Suppressor macrophage treated with lipopolysaccharide for 4 hours (primary cell): ENCODE measurements at places on chromosomes 2 and 18.

- no peak for DNase-seq
These were observed 1804.9 kb upstream of the LRRTM1 start for GRCh38 chr2:82109418-82109817.

- no peak for DNase-seq
These were observed 31.3 kb downstream of the EXOC6B start for GRCh38 chr2:72794572-72794971.

DNA sequence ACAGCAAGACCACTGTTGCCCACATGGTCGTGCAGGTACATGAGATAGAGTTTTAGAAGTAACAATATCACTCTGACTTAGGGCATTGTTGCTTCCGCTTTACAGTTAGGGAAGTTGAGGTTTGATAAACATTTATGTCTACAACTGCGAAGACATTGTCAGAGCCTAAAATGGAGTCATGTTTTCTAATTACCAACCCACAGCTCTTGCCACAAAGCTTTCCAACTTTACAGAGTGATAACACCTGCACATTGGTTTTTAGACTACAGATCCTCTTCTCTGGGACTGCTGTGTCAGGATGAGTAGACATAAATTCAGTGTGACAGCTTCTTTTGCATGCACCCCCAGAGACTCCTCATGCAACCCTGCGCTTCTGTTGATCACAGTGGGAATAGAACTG is 119.0 kb downstream of the FEZ2 start:
- DNase-seq, result no peak

GRCh38 chr18:79580498-79581171 is 99.0 kb upstream of the CTDP1 start:
- no peak for DNase-seq
